Stimulated activated naive CD8-positive, alpha-beta T cell treated with anti-CD3 and anti-CD28 coated beads, Interleukin-15, Interleukin-2, amounts not matched to agents 100 U/mL and 50 U/mL, for 24 hours (primary cell): ENCODE measurements at places on chromosomes 11 and 22.

GRCh38 chr11:71478528-71478840 is 25.5 kb downstream of the NADSYN1 start:
- DNase-seq = no peak

DNA sequence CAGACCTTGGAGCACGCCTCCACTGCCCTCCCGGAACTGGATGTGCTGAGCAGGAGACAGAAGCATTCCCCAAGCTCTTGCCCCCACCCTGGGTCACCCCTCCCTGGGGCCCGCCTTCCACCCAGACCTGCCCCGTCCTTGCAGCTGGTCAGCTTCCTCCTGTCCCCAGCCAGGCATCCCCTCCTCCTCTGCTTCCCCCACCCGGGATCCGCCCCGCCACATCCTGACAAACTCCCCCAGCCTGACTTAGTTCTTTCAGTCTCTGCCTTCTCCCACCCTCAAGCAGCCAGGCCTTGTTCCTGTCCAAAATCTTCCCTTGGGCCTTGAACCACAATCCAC is 1.1 kb upstream of the PLXNB2 start:
- DNase-seq = no peak

GRCh38 chr22:45296628-45297297 is 12.0 kb downstream of the UPK3A start:
- DNase-seq = no peak

DNA sequence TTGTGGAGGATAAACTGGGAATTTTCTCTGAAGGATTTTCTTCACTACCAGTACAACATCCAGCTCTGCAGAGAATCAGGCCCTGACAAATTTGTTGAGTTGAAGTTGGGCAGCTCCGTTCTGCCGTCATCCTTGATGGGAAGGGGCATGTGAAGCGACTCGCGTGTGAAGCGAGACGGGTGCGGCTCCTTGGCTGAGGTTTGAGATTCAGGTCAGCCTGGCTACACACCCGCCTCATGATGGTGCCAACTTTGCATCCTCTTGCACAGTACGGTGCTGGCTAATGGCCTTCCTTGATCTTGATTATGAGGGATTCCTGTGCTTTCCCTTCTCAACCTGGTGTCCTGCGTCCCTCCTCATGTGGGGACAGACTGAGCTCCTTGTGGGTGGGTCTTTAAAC is 19.7 kb upstream of the CDC42EP2 start:
- DNase-seq = no peak

- no peak for DNase-seq
Observed at GRCh38 chr22:41996826-41997225, 1.8 kb upstream of the WBP2NL start.

DNA sequence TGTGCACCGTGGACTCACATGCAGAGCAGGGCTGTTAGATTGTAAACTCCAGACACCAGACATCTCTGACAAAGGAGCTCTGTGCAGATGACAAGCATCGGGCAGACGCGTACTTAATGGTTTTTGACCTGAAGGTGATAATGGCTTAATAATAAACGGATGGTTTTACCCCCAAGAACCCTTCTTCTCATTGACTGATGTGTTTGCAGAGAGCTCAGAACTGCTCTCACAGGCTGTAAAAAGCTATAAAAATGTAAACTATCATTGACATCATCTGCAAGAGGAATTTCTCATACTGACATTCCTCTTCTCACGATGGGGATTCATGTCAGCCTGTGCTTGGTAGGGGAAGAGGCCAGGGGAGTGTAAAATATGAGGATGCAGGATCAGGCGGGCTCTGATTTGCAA is 8.6 kb upstream of the ARHGAP8 start:
- no peak for DNase-seq
